ENCODE measurements at places on chromosomes 1 and 21.

- DNase-seq: no peak
Measured at GRCh38 chr1:153818876-153819275, 43.7 kb downstream of the SLC27A3 start.

GRCh38 chr21:33023574-33024200, 2.0 kb upstream of the OLIG2 start:
- no peak for DNase-seq

GRCh38 chr1:169970114-169970513, 76.4 kb upstream of the SCYL3 start:
- no peak for DNase-seq

- no peak for DNase-seq
Measured at GRCh38 chr1:3706651-3707297, 45.5 kb upstream of the CCDC27 start.

- no peak for DNase-seq
Measured at GRCh38 chr1:35809114-35810095, 1.6 kb downstream of the AGO4 start.

GRCh38 chr21:36321325-36322082, 1.5 kb downstream of the MORC3 start:
- no peak for DNase-seq

DNA sequence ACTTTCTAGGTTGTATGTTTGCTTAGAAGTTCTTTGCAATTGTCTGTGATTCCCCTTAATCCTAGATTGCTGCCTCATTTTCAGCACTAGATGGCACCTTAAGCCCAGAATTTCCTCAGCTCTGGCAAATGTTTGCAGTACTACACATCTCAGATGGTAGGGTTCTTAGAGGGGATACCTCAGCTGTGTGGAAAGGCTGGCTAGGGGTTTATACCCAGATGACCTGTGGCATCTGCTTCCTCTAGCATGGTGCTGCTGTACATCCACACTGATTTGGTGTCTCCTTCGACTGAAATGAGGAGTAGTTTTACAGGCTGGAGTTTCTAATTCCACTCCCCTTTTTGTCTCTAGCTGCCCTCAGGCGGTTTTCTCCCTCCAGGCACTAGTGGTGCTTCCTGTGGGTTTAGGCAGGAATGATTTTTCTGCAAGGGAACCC, 23.5 kb downstream of the ASB17 start:
- no peak for DNase-seq

DNA sequence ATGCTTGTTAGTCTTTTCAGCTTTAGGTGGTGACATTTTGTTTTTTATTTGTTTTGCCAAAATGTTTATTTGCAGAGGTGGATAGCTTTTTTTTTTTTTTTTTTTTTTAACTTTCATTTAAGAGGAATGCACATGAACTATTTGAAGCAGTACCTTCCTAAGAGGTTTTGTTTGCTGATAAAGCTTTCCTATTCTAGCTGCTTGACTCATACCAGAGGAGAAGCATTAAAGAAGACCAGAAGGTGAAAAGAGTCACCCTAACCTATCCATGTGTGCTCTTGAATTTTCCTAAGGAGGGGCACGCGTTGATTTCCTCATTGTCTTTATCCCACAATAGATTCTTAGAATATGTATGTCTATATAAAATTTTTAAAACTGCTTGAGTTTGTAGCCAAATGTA, 57.7 kb downstream of the PRDM2 start:
- DNase-seq: no peak

GRCh38 chr21:38306433-38307141, 49.8 kb downstream of the KCNJ15 start:
- no peak for DNase-seq

DNA sequence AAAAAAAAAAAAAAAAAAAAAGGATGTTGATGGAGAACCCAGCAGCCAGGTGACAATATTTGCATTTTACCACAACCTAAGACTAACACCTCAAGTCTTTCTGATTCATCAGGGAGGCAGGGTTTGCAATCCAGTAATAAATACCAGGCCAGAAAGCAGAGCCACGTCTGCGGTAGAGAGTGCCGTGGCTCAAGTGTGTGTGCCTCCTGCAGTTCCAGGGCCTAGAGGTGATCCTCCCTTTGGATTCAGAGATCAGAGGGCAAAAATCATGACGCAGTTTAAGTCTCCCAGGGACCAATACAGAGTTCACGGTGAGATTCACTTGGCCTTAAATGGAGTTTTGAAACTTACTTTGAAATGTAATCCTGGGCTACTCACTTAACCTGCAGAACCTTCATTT, 34.9 kb downstream of the TMCO4 start:
- no peak for DNase-seq

GRCh38 chr21:42097860-42098454, 26.8 kb downstream of the UMODL1 start:
- DNase-seq: no peak

DNA sequence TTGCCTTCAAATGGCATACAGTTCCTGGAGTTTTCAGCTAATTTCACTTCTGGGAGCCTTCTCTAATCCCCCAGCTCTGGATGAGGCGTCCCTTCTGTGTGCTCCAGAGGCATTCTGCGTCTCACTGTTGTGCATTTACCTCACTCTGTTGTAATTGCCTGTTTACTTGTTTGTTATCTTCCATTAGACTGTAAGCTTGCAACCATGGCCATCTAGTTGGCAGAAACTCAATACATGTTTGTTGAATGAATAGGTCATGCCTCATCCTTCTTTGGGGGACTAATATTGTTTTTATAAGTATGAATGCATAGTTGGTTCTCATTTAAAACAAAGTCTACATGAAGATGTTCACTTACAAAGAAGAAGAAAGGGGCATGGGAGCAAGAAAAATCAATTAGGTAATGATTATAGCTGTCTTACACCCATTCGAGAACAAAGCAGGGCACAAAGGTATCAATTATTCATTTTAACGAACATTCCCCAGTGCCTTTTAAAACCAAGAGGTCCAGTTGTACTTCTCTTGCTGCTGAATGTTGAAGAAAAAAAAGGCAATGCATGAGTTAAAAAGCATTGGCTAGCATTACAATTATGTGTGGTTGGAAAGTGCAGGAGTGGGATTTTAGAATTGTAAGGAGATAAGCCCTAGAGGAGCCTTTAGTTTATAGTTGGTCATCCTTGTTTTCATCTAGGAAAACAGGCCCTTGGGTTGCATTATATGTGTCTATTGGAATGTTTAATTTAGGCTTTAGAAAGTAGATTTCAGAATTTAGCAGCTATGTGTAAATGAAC, 6.0 kb downstream of the RGL1 start:
- DNase-seq: no peak

- DNase-seq: no peak
Measured at GRCh38 chr1:245060684-245061374, 94.0 kb upstream of the KIF26B start.

DNA sequence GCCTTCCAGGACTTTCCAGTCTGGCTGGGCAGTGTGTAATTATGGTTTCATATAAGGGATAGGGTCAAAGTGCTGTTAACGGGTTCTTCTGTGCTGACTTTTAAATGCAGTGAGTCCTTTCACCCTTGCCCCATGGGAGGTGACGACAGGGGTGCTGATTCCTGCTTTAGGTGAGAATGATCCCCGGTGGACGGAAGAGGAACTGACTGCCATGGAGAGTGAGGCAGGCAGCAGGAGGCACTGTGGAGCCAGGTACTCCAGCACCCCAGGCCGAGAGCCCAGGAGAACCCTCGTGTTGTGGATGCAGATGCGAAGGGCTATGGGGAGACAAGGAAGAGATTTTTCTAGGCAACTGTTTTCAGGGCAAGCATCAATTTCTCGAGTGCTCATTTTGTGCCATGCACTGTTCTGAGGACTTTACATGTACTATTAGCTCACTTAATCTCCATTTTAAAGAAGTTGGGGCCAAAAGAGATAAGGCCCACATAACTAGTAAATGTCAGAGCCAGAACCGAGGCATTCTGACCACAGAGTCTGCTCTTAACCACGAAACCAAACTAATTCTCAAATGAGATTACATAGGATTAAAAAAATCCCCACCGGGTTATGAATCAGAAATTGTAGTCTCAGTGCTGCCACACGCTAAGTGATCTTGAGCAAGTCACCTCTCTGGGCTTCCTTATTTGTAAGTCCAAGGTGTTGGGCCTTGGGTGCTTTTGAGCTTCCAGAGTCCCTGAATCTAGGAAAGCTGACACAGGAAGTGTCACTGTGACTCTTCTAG, 28.2 kb downstream of the STPG1 start:
- no peak for DNase-seq

- no peak for DNase-seq
Measured at GRCh38 chr1:1763657-1764621, 14.3 kb downstream of the NADK start.

Measured in stimulated activated CD4-positive, alpha-beta T cell treated with anti-CD3 and anti-CD28 coated beads, Interleukin-1b, Interleukin-23, amount 100 ng/mL, for 24 hours (primary cell).